ENCODE measurements at places on chromosomes 1 and 21.

GRCh38 chr1:181341026-181341632 is 142.2 kb upstream of the CACNA1E start:
- DNase-seq: no peak

- DNase-seq: no peak
These were observed 267.8 kb downstream of the FOXD2 start for GRCh38 chr1:47705517-47706130.

DNA sequence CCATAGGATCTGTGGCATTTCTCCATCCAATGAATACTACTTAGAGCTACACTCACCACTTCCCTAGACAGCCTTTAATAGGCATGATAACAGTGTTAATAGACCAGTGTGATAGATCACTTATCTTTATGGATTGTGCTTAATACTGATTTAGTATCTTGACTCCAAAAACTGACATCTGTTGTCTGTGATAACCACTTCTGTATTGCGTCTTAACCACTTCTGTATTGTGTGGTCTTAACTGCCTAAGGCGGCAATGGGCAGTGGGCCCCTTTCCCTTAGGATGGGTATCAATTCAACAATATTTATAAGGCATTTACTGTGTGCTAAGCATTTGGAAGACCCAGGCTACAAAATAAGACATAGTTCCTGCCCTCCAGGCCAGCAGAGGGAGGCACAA is 32.0 kb upstream of the RCAN3 start:
- no peak for DNase-seq

DNA sequence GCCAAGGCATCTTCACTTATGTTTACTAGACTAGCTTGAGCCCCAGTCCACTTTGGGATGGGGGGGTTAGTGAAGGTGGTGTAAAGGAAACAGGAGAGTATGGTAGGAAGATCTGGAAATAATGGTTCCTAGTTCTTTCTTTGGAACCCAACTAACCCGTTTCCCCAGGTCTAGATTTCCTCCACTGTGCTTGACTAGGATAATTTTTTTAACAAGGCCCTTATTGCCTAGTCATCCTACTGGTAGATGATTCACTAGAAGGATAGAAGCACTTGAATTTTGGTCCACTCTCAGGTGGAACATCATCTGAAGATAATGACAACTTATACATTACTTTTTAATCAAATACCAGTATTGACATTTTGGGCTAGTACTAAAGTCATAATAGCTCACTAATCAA is 45.9 kb upstream of the MYOCOS start:
- no peak for DNase-seq

GRCh38 chr1:179743679-179744400 is 749 bp downstream of the FAM163A start:
- DNase-seq: no peak

- DNase-seq: no peak
These were observed 13.7 kb downstream of the PTPRU start for GRCh38 chr1:29249951-29250581.

GRCh38 chr1:22517956-22518355 is 45.3 kb upstream of the EPHA8 start:
- no peak for DNase-seq

GRCh38 chr21:42594616-42595282 is 58.7 kb upstream of the PDE9A start:
- no peak for DNase-seq

- no peak for DNase-seq
These were observed 6.8 kb upstream of the FAM89A start for GRCh38 chr1:231046730-231047395.

DNA sequence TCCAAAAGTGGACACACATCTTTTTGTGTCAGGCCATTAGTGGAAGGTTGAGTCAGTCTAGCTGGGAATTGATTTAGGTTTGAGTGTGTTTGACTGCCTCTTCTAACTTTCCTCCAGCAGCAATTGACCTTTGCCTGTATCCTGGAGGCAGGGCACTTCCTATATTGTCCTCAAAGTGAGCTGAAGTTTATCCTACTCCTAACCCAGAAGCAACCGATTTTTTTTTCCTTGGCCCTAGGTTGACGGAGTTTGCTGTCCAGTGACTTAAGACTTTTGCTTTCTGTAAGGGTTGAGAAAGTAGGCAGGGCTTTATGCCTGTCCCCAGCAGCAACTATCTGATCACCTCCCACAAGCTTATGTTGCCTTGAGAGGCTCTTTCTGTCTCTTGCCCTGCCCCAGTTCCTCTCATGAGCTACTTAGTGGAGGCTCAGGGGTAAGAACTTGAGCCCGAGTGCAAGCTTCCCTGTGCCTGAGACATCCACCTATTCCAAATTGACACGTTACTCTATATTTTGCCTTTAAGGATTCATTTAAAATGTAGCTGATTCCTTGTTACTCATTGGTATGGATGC is 30.9 kb downstream of the SLC35F3 start:
- DNase-seq: no peak

GRCh38 chr1:15046487-15047165 is 106.9 kb upstream of the TMEM51 start:
- peak; percentile 12 for DNase-seq

DNA sequence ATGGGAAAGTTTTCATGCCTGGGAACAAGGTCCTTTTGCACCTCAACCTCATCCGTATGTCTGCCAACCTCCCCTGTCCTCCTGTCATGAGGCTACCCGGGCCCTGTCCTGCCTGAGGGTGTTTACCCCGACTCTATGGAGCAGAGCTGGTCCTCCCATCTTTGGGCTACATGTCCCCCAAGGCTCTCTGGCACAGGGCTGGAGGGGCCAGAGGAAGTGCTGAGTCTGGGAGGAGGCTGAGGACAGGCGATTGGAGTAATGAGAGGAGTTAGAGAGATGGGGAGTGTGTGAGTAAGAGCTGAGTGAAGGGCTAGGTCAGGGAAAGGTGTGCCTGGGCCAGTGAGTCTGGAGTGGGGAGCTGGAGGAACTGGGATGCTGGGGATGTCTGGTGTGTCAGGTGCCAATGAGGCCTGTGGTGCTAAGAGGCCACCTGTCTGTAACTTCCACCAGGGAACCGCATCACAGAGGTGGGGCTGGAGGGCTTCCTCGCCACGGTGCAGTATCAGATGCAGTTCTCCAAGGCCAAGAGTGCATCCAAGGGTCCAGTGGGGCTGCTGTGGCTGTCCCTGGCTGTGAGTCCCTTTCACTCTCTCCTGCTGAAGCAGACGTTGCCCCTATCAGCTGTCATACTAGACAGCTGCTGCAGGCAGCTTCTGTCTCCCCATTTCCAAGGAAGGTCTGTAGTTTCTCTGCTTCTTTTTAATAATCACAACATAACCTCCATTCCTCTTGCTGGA is 11.7 kb downstream of the LRRC71 start:
- no peak for DNase-seq

DNA sequence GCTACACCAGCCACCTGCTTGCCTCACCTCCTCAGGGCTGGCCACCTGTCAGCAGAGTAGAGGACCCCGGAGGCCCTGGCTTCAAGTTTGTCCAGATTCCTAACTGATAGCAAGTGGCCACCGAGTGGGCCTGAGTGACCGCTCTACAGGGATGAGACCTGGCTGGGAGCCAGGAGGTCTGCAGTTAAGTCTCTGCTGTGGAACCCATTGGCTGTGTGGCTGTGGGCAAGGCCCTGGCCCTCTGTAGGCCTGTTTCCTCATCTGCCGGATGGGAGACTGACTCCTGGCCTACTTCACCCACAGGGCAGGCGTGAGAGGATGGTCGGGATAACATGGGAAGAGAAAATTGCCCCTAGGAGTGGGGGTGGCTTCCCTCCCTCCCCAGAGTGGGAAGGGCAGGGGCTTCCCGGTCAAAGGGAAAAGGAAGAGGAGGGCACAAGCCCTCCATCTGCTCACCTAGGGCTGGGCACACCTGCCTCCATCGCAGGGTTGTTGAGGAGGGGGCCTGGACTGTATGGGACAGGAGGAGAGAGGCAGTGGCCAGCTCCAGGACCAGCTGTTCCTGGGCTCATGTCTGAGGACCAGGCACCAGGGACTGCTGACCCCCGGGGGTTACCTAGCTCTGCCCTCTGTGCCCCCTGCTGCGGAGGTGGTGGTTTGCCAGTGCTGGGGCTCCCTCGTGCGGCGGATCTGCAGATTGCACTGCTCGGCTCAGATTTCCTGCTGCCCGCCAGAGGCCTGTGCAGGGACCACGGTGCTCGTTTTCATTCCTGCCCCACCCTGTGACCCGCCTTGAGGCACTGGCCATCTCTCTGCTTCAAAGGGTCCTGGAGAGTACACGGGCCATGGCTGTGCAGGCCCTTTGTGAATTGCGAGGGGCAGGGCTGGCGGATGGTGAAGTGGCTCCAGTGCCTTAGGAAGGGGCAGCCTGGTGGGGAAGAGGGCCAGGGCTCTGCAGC is 9.1 kb upstream of the MTFR1L start:
- peak; percentile 75 for DNase-seq

DNA sequence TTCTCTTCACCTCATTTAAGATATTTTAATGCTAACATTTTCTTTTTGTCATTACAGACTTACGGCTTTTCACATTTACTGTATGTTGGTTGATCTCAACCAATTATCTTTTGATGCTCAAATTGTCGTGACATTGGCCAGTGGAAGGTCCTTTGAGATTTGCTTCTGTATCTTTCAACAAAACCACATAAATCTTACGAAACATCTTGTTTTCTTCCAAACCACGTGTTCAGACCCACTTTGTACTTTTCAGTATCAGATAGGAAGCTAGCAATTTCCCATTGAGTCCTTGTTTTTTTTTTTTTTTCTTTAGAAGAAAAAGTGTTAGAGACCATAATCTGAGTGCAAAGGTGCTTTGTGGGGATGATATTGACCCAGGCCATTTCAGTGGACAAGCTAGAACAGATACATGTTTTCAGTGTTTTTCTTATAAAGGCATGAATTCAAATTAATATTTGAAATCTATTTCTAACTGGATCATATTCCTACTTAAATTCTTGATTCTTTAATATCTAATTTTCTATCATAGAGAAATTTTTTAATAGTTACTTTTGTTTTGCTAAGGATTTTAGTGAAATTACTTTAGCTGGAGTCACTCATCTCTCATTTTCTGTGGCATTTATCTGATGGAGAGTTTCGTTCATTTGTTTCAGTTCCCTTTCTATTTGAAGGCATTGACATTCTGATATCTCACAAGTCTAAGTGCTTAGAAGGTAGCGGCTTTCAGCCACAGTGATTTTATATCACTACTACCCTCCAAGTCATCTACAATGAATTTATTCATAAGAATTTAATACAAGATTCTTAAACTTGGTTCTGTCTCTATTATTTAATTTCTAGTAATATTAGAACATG is 26.7 kb downstream of the ATG4C start:
- no peak for DNase-seq

DNA sequence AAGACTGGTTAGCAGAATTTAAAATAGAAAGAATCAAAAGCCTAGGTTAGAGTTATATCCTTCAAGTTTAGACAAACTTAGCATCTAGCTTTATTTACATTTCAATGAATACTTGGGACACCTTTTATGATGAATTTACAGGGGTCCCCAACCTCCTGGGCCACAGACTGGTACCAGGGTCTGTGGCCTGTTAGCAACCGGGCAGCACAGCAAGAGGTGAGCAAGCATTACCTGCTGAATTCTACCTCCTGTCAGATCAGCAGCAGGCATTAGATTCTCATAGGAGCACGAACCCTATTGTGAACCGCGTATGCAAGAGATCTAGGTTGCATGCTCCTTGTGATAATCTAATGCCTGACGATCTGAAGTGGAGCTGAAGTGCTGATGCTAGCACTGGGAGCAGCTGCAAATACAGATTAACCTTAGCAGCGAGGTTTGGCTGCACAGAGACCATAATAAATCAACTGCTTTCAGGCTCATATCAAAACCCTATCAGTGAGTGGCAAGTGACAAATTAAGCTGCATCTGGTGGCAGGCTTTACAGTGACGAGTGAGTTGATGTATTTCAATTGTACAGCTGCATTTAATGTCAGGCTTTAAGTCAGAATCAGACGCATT is 82.0 kb downstream of the UCHL5 start:
- no peak for DNase-seq

- no peak for DNase-seq
These were observed 188.0 kb downstream of the RERE start for GRCh38 chr1:8629241-8630091.

DNA sequence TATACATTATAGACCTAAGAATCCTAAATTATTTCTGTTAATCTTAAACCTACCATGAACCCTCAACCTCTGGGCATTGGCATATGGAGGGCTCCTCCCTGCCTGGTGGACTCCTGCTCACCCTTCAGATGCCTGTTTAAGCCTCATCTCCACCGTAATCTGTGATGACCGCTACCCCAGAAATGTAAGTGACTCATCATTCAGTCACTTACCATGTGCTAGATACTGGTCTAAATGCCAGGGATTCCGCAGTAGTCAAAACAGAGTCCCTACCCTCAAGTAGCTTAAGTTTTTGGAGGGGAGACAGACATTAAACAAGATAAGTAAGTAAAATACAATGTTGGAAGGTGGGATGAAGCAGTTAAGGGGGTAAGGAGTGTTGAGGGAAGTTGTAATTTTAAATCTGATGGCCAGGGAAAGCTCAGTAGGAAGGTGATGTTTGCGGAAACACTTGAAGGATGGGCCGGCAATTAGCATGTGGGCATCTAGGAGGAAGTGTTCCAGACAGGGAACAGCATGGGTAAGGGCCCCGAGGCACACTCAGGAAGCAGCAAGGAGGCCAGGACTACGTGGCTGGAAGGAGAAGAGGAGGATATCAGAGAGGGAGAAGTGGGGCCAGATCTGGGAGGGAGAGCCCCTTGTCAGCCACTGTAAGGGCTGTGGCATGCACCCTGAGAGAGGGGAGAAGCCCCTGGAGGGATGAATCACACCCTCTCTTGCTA is 141.7 kb upstream of the HOOK1 start:
- DNase-seq: no peak

GRCh38 chr21:9772348-9772672 is 749.1 kb upstream of the TPTE start:
- no peak for DNase-seq

DNA sequence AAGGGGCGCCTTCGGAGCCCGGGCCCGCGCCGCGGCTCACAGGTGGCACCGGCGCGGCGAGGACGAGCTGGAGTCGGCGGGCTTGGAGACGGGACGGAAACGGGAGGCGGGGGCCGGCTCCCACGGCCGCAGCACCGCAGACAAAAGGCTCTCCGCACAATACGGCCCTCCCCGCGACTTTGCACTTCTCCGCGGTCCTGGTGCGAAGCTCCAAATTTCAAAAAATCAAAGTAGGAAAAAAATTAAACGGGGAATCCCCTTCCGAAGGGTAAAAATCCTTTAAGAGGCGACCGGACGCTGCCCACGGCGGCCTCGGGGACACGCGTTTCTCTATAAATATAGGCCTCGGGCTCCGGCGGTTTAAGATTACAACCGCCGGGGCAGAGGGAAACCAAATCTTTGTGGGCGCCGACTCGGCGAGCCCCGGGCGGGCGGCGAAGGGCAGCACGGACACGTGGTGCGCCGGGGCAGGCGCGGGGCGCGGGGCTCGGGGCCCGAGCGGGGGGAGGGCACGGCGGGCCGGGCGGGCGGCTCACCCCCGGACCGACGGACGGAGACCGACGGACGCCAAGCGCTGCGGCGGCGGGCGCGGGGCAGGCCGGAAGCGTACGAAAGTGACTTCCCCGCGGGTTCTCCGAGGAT is 453 bp downstream of the PABPC4 start:
- DNase-seq: peak; percentile 28

GRCh38 chr1:40907899-40908298 is 45.7 kb upstream of the CITED4 start:
- no peak for DNase-seq

Data from T-helper 1 cell (primary cell).